Activated CD8-positive, alpha-beta T cell treated with anti-CD3 and anti-CD28 coated beads, Interleukin-2, amount 10 ng/mL, durations not matched to agents 7 days and 5 days (primary cell): ENCODE measurements at places on chromosomes 6 and 20.

- DNase-seq, result no peak
These were observed 233.8 kb upstream of the SUPT3H start for GRCh38 chr6:45611491-45611890.

- DNase-seq, result no peak
These were observed 1026.9 kb upstream of the ADGRB3 start for GRCh38 chr6:67608099-67608749.

DNA sequence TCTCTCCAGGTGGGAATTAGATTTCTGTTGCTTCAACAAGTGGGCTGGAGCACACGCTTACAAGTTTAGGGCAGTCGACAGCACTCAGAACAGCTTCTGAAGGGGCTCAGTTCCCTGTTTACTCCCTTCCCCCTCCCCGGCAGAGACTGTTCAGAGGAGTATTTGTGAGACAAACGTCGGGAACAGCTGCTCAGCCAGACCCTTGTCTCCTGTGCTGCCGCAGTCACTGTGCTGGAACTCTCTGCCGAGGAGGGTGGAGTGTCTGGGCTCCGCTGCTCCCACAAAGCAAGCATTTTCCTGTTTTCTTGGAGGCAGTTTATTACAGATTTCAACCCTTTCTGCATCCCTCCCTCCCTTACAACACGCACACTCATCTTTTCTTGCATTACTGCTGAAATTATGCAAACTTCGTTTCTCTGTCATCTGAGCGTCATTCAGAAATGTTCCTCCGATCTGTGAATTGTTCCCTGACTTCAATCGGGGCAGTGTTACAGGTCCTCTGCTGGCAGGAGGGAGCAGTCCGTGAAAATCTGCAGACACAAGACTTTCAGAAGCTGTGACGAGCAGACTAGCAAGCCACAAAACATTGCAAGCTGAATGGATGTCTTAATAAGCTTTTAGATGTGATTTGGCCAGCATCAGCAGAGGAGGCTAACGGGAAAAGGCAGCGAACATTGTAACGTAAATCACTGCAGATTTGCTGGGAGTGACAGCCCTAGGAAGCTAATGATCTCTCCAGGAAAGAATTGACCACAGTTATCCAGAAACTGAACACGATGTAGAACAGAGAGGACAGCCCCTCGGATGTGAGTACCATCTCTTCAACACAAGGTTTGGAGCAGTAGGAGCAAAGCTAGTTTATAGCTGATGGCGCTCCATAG lies 76.2 kb downstream of the LYRM2 start:
- no peak for DNase-seq

DNA sequence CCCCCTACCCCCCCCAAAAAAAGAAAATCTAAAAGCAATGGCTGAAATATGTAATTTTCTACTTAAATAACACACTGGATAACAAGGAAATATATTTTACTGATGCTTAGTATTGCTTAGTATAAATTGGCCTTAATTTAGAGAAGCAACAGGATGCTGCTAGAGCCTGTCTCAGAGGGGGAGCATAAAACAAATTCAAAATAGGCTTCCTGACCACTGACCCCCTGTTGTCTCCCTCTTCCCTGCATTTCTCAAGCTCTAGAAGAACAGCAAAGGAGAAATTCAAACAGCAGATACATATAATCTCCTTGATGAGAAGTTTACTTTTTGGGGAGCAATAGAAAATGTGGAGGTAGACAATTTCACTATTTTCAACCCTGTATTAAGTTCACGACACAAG lies 631.1 kb upstream of the GJE1 start:
- no peak for DNase-seq

DNA sequence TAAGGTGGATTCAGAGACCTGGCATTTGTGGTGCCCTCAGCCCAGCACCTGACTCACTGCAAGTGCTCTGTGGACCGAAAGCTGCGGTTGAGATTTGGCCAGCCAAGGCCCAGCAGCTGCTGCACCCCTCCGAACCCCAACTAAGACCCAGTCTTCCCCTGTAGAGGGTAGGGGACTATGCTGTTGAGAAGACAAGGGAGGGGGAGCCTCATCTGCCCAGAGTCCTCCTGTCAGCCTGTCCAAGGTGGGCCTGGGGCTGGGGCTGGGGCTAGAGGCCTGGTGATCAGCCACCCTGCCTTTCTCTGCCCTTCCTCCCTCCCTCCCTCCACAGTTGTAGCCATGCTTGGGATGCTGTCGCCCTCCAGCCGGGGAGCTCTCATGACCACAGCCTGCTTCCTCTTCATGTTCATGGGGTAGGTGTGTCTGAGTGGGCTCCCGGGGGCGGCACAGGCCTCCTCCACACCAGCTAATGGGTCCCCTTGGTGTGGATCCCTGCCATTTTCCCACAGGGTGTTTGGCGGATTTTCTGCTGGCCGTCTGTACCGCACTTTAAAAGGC lies 40.9 kb downstream of the TM9SF4 start:
- no peak for DNase-seq

GRCh38 chr6:85344996-85345395 lies 104.9 kb upstream of the NT5E start:
- no peak for DNase-seq

- DNase-seq, result no peak
These were observed 11.3 kb upstream of the RNF182 start for GRCh38 chr6:13913226-13914001.

- no peak for DNase-seq
These were observed 177.8 kb upstream of the ECI2 start for GRCh38 chr6:4313044-4313686.

DNA sequence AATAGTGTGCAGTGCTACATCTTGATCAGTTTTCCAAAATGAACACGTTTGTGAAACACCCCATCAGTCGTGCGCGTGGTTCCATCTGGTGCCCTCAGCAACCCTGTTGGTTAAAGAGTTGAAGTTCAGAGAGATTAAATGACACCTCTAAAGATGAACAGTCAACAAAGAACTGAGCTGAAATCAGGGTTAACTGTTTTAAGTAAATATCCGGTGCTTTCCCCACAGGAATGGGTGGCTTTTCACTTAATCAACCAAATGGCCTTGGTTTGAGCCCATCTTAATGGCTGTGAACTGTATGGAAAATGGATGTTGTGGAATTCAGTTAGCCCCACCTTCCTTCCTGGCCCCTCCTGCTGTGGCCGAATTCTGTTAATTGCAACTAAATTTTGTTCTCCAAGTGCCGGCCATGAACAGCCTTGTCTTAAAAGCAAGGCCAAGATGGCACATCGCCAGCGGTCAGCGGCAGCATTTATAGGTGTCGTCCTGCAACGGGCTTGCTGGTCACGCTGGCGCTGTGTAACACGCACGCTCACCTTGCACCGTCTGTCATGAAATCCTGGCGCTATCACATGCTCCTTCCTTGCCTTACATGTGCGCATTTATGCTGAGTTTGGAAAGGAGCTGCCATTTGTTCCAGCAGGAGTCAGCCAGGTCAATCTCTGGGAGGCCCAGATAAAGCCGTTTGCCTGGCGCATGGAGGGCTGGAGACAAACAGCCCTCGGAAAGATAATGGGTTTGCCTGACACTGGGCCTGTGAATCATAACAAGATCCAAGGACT lies 164.5 kb downstream of the ERMARD start:
- no peak for DNase-seq

- no peak for DNase-seq
These were observed 20.1 kb downstream of the NT5E start for GRCh38 chr6:85470023-85470410.

DNA sequence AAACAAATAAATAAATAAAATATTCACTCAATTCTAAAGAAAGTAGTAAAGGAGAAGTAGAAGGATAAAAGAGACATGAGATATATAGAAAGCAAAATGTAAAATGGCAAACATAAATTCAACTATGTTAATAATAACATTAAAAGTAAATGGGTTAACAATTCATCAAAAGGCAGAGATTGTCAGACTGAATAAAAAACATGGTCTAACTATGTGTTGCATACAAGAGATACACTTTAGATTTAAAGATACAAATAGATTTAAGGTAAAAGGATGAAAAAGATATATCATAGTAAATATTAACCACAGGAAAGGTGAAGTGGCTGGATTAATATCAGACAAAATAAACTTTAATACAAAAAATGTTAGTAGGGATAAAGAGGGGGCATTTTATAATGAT lies 35.8 kb upstream of the PDE10A start:
- no peak for DNase-seq
